ENCODE measurements at places on chromosomes 1 and 21.

GRCh38 chr1:3774946-3775489 lies 2.5 kb downstream of the SMIM1 start:
- DNase-seq = no peak

GRCh38 chr21:29080454-29080941 lies 7.0 kb upstream of the CCT8 start:
- DNase-seq = no peak

DNA sequence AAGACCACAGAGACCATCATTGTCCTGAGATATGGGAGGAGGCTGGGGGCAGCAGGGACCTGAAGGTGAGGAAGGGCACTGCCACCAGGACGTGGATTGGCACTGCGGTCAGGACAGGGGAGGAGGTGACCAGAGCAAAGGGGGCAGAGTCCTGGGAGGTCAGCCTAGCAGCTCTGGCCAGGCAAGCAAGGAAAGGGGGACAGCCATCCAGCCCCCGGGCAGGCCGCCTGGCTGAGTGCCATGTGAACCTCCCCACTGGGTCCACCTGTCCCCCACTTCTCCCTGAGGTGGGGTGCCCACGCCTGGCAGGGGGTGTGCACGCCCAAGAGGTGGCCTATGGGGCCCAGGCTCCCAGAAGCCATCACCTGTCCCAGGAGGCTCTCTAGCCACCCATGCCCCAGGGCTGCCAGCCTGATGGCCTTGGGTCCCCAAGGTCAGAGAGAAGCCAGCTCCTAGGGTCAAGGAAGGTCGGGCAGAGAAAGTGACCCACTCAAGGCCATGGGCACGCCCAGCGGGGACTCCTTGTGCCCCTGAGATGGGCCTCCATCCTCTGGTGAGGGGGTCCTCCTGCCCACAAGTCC lies 17.6 kb upstream of the PTTG1IP start:
- DNase-seq = no peak

- DNase-seq = no peak
These were observed 70.9 kb downstream of the ERI3 start for GRCh38 chr1:44284184-44284583.

DNA sequence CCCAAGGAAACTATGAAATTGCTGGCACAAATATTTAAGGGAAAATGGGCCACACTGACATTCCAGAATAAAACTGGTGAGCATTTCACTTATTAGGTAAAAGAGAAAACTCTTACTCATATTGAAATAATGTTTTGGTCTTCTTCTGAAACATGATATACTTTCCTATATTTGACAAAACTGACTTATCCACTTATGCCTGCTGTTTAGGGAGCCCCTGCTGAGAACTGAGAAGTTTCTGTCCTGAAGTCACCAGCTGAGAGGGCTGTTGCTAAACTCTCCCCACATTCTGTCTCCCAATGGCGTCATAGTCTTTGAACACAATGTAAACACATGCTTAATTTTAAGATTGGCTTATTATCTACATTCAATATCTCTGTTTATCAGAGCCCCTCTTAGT lies 46.8 kb upstream of the ZC3H11B start:
- DNase-seq = no peak

DNA sequence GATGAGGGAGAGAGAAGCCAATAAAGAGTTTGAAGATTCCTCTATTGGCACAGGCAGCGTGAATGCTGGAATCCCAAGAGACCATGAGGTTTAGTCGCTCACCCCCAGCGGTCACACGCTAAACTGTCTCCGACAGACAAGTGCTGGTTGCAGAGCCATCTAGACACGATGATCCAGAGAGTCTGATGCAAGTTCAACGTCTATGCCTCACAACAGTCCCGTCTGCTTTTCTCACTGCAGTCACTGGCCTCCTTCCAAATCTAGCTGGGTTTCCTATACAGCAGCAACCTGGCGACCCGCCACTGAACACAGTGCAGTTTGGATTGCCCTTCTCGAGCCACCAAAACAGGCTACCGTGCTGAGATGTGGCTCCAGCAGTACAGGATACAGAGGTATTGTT lies 98.6 kb upstream of the KRTAP19-8 start:
- no peak for DNase-seq

DNA sequence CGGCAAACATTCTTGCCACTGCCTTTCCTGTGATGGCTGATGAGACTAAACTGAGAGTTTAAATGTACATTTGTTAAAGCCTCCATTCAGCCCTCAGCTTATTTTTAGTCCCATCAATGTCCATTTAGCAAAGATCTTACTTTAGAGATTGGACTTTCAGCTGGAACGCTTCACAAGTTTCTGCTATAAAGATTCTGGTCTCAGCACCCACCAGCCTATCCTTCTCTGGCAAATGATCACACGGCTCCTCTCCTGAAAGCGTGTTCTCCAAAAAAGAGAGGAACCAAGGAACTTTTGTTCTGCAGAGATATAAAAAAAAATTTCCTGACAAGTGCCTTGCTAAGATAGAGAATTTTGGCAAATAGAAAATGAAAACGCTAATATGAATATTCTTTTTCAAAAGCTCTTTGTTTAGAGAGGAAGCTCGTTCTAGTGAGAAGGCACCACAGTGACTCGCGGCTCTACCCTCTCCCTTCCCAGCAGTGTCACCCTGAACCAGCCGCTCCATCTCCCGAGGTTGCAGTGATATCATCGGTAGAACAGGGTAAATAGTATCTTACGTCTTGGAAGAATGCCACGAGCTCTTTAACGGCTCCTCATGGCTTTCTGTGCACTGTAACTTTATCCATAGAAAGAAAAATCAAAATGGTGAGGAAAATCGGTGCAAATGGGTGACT lies 200.2 kb downstream of the APP start:
- no peak for DNase-seq

DNA sequence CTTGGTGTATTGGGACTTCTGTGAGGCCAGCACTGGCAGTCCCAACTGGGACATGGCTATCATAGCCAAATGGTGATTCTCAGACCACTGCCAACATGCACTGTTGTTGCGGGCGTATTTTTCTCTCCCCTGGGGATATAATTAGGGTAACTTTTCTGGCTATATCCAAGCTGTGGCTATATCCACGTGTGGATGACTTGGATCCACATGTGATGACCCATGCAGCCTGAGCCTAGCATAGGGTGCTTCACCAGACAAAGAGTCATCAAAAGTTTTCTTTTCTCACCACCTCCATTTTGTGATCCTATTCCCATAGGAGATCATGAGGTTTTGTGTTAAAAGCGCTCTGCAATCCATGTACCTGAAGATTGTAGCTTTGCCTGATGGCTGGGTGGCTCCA lies 51.2 kb upstream of the CSF3R start:
- DNase-seq = no peak

- no peak for DNase-seq
These were observed 78.5 kb downstream of the GALNT2 start for GRCh38 chr1:230145505-230145899.

DNA sequence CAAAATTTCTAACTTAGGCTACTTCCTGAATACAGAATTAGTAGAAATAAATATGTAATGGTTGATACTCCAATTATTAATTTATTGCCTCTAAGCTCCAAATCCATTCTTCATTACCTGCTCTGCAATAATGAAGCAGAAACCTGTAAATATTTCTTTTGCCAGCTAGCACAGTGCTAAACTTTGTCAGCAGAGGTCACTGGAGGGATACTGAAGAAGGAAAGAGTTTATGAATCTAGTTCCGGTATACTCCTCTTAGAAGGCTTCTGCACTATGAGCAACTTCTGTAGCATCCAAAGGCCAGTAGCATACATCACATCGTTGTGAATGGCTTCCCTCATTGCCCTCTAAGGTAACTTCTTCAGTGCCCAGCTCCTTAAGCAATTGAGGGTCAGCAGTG lies 81.0 kb upstream of the LHX8 start:
- DNase-seq = no peak

- no peak for DNase-seq
These were observed 16.6 kb downstream of the NUDC start for GRCh38 chr1:26938004-26938658.

DNA sequence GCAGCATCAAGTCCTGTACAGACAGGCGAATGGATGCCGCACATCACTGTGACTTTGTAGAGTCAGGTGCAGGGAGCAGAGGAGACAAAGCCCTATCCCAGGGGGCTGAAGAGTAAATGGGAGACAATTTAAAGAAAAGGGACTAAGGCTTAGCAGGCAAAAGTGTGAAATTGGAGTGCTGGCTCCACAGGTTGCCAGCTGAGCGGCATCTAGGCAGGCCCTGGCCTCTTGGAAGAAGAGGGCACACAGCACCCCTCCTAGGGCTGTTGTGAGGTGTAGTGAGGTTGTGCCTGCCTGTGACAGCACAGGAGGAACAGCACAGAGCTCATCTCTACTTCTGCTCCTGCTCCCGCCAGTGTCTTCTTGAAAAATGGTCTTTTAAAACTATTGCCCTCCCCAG lies 47.3 kb downstream of the TENT5C start:
- no peak for DNase-seq

GRCh38 chr1:55089683-55090082 lies 50.3 kb downstream of the PCSK9 start:
- no peak for DNase-seq

GRCh38 chr1:224041032-224041431 lies 72.9 kb upstream of the FBXO28 start:
- DNase-seq = no peak

- DNase-seq = no peak
These were observed 24.6 kb upstream of the RAP1GAP start for GRCh38 chr1:21693732-21694131.

- no peak for DNase-seq
These were observed 310.1 kb downstream of the PAPPA2 start for GRCh38 chr1:176773038-176773437.

GRCh38 chr1:231581859-231582258 lies 44.7 kb upstream of the DISC1 start:
- DNase-seq = no peak

- peak; percentile 91 for DNase-seq
These were observed 20.4 kb upstream of the TARBP1 start for GRCh38 chr1:234499119-234499942.

- no peak for DNase-seq
These were observed 135.9 kb downstream of the ACBD6 start for GRCh38 chr1:180366371-180367068.

- peak; percentile 68 for DNase-seq
These were observed 25.3 kb upstream of the OVAAL start for GRCh38 chr1:180533266-180533987.

DNA sequence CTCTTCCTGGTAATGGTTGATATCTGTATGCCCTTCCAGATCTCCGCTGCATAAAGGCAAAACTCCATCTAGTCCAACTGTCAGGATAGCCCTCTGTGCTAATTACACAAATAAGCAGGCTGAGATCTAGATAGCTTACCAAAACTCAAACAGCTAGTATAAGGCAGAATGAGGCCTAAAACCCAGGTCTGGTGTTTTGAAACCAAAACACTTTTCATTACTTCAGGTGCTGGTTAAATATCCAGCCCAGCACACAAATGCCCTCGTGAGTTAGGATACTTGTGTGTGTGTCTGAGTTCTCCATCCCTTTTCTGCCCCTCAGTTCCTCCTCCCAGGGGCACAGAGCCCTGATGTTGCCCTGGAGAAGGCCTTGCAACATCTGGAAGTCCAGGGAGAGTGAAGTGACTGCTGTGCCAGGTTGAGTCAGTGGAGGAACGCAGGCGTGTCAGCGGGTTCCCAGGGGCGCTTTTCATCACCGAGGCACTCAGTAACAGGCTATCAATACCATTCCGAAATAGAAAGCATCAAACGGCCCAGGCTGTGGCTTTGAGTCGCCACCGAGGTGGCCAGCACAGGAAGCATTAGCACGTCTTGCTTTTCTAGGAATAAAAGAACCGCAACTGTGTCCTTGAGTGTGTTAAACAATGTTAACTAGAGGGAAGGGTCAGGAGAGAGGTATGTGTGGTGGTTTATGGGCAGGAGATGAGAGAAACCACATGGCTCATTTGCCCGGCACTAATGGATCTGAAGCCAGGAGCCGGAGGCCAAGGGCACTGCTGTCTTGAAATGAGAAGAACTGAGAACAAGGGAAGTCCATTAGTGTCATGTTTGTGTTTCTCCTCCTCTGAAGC lies 90.7 kb upstream of the WLS start:
- no peak for DNase-seq

DNA sequence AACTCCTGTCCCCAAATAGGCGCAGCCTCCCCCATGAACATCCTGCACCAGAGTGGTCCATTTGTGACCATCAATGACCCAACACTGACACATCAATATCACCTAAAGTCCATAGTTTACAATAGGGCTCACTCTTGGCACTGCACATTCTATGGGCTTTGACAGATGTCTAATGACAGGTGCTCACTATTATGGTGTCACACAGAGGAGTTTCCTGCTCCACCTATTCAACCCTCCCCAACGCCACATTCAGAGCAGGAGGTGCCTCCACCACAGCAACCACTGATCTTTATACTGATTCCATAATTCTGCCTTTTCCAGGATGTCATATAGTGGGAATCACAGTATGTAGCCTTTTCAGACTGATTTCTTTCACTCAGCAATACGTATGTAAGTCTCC lies 24.2 kb downstream of the GNG4 start:
- DNase-seq = no peak

DNA sequence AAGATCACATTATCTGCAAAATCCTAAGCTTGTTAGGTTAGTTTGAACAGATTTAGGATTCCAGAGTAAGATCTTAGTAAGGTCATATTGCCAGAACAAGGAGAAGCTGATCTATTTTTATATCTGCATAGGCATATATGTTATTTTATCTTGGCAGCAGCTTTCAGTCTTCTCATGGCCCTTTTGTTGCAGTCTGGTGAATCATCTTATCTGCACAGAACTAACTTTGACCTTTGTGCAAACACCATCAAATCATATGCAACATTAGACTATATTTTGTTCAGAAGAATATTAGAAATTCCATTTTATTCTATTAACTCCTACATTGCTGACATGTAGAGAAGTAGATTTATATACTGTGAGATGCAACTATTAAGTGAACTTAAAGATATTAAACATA lies 107.3 kb downstream of the CLEC20A start:
- DNase-seq = no peak

GRCh38 chr1:234186037-234186688 lies 187.1 kb upstream of the COA6 start:
- DNase-seq = peak; percentile 8

DNA sequence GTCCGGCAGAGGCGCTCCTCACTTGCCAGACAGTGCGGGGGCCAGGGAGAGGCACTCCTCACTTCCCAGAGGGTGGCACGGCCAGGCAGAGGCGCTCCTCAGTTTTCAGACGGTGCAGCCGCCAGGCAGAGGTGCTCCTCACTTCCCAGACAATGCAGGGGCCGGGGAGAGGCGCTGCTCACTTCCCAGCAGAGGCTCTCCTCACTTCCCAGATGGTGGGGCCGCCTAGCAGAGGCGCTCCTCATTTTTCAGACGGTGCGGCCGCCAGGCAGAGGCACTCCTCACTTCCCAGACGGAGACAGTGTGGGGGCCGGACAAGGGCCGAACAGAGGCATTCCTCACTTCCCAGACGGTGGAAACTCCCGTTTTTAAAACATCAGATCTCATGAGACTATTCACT lies 238.4 kb upstream of the CACYBP start:
- DNase-seq = no peak

DNA sequence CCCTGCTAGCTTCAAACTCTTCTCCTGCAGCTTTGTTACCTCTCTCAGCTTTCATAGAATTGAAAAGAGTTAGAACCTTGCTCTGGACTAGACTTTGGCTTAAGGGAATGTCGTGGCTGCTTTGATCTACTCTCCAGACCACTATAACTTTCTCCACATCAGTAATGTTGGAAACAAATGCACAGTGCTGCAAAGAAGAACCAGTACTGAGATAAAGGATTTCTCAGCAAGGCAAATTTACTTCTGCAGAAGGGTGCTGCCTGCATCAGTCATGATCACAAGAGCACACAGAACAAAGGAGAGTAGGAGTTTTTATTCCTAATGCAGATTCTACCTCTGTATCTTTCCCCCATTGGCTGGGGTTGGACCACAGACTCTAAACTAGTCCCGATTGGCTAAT lies 621.6 kb upstream of the CHRM3 start:
- no peak for DNase-seq

All from stimulated activated CD4-positive, alpha-beta T cell treated with anti-CD3 and anti-CD28 coated beads, Interleukin-2, amount 100 ng/mL, for 48 hours (primary cell).